ENCODE measurements at places on chromosomes 12 and 14. TPM values are rescaled to one million over a fixed set of nuclear protein-coding genes. Genes with fewer than 3 reads are reported as not detected.

POTEM gene
- total RNA-seq, result not detected

DCAF4 gene
- total RNA-seq, result 21.6 TPM

DNA sequence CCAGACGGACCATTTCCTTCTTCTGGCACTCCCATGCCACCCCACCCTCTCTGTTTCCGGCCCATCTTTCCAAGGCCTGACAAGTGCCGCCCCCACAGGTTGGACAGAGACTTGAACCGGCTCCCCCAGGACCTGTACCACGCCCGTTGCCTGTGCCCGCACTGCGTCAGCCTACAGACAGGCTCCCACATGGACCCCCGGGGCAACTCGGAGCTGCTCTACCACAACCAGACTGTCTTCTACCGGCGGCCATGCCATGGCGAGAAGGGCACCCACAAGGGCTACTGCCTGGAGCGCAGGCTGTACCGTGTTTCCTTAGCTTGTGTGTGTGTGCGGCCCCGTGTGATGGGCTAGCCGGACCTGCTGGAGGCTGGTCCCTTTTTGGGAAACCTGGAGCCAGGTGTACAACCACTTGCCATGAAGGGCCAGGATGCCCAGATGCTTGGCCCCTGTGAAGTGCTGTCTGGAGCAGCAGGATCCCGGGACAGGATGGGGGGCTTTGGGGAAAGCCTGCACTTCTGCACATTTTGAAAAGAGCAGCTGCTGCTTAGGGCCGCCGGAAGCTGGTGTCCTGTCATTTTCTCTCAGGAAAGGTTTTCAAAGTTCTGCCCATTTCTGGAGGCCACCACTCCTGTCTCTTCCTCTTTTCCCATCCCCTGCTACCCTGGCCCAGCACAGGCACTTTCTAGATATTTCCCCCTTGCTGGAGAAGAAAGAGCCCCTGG, 1.2 kb upstream of the CMTM5 start:
- no peak overlapping the region for H3K27ac ChIP-seq
- DNase-seq, result no peak
- H3K27me3 ChIP-seq, result peaks cover 95% of the 10 kb centered on the region
- H3K36me3 ChIP-seq, result no peaks in the 10 kb centered on the region

- no peaks in the 10 kb centered on the region for H3K36me3 ChIP-seq
- peaks cover 36% of the 10 kb centered on the region for H3K4me1 ChIP-seq
- no peak overlapping the region for H3K4me3 ChIP-seq
- no peak overlapping the region for H3K27ac ChIP-seq
These were observed 209.2 kb upstream of the HMGA2 start for GRCh38 chr12:65615118-65615517.
